CD4-positive, alpha-beta T cell treated with Interleukin-1 beta for 1 hour (primary cell): ENCODE measurements at places on chromosomes 2 and 18.

DNA sequence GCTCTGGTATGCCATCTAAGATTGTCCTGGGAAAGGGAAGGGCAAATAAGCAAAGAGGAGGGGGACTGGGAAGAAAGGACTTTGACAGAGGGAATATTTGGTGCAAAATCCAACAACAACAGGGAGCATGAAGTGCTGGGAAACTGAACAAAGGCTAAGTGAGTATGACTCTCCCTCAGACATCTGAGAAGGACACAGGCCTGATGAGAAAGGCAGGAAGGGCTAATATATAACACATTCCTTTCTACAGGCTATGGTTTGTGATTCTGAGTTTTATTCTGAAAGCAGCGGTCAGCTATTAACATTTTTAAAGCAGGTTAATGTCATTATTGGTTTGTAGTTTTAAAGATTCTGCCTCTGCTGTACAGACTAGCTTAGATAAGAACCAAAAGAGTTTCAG is 1579.5 kb downstream of the LRP1B start:
- no peak for DNase-seq

- no peak for DNase-seq
Observed at GRCh38 chr2:173090276-173090877, 14.7 kb downstream of the MAP3K20 start.

DNA sequence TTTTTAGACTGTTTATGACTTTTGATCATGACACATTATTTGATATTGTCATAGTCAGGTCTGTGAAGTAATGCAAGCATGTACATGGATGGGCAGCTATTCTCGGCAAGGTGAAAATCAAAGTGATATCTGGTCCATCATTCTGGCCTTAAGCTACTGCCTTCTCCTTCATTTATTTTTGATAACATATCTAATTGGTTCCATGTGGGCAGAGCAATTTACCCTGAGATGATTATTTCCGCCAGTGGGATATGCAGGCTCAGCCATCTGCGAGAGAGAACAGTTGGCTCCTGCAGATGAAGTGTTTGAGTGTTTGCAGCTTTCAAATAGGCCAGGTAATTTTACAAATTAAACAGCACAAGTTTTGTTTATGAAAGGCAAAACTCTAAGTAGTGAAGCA is 116.4 kb downstream of the LYPD6 start:
- no peak for DNase-seq

DNA sequence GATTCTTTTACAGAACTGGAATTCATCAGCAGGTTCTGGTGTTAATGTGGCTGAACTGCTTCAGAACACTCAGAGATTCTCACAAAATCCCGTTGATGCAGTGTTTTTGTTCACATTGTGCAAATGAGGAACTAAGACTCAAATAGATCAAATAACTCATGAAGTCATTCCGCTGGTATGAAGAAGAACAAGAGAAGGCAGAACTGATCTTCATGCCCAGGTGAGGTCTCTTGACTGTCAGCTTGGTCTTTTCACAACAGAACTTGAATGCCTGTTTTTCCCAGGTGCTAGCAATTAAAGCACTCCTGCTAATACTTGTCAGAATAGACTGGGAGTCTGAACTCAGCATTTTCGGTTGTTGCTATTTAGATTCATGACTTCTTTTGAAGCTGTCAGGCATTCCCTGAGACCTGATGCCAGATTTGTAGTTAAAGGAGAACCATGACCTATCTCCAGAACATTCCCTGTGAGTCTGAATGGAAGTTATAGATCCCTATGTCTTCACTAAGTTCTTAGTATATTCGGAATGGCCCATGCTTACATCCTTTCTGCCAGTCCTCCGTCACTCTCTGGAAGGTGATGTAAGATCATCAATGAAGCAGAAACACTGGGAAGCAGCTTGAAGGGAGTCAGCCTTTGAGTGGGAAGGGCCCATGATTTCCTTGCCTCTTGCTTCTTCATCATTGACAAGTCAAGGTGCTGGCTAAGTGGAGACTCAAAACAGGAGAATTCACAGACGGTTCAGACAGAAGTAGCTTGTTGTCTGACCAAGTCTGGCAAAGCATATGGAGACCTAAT is 155.7 kb downstream of the MTCL1 start:
- no peak for DNase-seq

DNA sequence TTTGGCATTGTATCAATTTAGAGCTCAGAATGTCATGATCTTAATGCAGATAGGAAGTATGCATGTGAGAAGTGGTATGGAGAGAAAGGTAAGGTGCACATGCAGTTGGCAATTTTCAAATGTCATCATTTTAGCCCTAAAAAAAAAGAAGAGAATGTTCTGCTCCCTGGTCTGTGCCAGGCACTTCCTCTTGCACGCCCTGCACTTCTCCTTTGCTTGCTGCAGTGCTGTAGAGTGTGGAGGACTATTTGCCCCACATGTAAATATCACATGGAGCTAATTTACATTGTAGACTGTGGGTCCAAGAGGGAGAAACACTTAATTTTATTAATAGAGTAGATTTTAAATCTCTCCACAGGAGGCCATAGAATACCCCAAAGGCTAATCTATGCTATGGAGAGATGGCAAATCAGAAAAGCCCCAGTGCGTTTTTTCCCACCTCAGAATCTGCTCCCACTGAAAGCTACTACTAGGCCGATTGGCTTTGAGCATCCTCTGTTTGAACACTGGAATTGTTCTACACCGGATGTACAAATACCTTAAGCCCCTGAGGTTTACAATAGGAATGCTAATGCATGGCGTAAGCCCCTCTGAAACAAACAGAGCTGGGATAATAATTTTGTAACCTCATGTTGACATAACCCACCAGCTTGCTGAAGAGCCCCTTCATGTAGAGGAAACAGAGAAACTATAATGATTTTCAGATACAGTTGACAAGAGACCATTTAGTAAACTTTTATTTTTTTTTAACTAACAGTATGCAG is 137.2 kb upstream of the KLHL14 start:
- DNase-seq, result no peak

GRCh38 chr2:132448771-132449170 is 32.2 kb downstream of the GPR39 start:
- no peak for DNase-seq

DNA sequence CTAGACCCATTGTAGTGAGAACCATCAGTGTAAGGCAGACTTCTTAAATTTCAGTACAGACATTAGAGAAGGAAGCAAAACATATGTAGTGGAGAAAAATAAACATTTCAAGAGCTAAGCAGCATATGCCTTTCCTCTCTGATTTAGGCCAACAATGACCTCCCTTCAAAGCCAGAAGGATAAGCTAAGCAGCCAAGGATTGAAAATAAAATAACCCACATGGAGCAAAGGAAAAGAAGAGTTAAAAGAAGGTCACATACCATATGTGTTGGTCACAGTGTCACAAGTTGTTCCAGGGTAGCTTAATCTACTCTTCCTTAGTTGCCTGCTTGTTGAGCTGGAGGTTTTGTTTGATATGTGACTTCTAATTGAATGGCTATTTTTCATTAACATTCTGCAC is 15.6 kb upstream of the LAMA1 start:
- no peak for DNase-seq

GRCh38 chr18:12028674-12029073 is 47.4 kb downstream of the IMPA2 start:
- no peak for DNase-seq

- DNase-seq, result no peak
Observed at GRCh38 chr2:49129034-49129433, 25.3 kb downstream of the FSHR start.

DNA sequence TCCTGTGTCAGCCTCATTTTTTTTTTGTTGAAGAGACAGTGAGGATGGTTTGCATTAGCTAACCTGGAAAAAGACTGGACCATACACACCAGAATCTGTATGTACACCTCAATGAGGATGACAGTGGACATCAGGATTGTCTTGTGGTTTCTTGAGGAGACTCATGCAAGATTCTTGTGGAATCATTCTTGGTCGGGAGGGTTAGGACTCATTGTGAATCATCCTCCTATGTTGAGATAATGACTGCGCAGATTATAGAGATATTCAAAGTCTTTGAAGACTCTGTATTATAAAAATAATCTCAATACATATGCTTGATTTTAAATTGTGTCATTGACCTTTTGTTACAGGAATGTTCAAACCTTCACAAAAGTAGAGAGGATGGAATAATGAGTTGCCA is 49.1 kb upstream of the DOCK10 start:
- no peak for DNase-seq
